ENCODE measurements at places on chromosomes 11 and 22.

DNA sequence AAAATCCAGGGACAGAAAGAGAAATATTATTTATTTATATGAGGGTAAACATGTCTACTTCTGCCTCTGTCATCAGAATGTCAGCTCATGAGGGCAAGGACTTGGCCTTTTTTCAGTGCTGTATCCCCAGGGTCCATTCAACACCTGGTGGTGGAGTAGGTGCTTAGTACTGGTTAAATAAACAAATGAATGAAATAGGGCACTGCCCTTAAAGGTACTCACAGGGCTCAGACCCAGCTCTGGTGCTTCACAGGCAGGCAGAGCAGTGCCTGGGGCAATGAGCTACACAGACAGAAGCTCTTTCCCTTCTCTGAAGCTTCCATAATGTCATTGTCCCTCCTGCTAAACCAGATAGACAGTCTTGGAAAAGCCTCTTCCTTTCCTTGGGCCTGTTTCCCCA, 30.9 kb downstream of the P4HA3 start:
- no peak for DNase-seq

DNA sequence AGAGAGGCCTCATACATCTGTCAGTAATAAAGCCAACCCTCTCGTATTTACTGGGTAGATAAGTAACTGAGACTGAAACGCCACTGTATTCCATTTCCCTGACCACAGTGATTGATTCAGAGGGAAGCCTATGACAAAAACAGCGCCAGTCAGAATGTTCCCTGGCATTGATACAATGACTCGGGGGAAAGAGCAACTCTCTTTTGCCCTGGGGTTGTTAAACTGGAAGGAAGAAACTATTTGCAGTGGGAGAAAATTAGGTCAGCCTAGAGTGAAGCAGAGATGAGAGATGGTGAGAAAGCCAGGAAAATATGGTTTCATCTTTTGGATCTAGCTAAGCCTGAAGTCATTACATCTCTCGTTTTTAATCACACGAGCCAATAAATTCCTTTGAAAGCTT, 48.6 kb upstream of the RBFOX2 start:
- DNase-seq = no peak

GRCh38 chr22:30890686-30891442, 77.7 kb downstream of the MORC2 start:
- DNase-seq = peak; percentile 17

DNA sequence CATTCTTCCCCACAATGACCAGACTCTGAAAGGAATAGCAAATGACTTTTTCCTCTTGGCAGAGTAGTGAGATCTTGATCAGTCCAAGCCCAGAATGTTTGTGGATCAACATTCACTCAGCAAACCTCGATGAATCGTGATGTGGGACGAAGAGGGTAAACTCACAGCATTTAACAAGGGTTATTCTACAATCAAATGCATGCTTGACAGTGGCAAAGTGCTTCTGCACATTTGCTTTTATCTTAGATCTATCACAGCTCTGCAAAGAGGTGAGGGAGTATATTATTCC, 31.8 kb downstream of the TMPRSS5 start:
- DNase-seq = no peak

DNA sequence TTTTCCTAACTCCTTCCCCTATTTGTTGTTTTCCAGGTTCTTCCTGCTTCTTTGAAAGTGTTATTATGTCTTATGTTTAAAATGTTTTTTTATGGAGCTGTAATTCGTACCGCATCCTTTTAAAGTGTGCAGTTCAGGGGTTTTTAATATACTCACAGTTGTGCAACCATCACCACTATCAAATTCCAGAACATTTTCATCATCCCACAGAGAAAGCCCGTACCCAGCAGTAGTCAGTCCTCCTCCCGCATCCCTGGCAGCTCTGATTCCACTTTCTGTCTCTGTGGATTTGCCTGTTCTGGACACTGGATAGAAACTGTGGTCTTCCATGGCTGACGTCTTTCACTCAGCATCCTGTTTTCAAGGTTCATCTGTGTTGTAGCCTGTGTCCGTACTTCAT, 73.7 kb downstream of the JAM3 start:
- DNase-seq = no peak

DNA sequence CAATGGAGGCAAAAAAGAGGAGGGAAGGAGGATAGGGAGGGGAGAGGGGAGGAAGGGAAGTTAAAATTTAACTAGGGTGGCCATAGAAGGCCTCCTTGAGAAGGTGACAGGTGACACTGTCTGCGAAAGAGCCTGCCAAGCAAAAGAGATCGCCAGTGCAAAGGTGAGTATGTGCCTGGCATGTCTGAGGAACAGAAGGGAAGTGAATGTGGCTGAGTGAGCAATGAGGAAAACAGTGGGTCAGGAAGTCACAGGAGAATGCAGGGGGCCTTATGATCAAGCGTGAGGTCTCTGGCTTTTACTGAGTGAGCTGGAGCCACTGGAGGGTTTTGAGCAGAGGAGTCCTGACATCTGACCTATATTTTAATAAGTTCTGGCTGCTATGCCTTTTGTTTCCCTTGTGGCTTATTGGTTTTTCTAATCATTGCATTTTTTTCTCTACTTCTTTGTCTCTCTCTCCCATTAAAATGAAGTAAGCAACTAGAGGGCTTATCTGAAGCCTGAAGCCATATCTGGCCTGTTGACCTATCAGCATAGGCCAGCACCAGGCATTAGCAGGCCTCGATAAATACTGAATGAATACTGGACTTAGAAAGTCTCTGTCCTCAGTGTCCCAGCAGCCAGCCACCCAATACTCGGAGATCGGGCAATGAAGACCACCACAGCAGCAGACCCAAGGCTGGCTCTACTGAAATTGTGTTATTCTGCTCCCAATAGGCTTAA, 5.6 kb downstream of the AP1B1 start:
- DNase-seq = no peak

GRCh38 chr11:100866453-100866852, 179.4 kb downstream of the ARHGAP42 start:
- DNase-seq = no peak

DNA sequence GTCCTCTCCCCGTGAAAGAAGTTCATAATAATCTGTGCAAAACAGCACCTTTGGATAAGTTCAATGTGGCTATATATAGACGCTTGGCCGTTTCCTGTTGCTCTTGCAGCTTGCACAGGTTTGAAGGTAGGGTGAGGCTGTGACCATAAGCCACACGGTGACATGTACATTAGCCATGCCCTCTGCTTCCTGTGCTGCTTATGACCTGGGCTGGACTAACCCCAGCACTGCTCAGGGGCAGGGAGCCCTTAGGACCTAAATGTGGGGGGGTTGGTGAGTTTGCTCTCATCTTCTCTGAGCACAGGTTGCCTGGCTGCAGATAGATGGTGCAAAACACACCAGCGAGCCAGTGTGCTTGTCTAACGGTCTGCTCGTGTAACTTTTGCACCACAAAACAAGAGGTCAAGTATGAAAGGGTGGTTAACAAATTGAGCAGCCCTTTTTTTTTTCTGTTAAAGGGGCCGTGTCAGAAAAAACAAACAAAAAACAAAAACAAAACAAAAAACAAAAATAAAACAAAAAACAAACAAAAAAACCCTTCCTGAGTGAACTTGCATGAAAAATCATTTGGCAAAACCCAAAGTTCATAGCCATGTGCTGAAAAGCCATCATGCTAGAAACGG, 37.3 kb downstream of the FLI1 start:
- DNase-seq = no peak

DNA sequence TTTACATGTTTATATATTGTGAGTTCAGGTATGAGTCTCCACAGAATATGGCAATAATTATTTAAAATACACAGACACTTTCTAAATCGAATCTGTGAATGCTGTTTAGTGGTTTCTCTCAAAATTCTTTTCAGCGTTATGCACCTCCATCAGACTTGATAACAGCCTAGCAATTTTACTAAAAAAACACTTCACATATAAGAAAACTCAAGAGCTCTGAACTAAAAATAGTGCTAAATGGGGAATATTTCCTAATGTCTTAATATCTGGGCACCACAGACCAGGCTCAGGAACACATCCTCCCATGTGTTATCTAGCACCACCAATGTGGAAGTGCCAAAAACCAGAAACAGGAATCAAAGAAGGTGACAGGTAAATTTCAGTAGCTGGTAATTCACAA, 47.9 kb downstream of the ARHGAP32 start:
- DNase-seq = no peak

DNA sequence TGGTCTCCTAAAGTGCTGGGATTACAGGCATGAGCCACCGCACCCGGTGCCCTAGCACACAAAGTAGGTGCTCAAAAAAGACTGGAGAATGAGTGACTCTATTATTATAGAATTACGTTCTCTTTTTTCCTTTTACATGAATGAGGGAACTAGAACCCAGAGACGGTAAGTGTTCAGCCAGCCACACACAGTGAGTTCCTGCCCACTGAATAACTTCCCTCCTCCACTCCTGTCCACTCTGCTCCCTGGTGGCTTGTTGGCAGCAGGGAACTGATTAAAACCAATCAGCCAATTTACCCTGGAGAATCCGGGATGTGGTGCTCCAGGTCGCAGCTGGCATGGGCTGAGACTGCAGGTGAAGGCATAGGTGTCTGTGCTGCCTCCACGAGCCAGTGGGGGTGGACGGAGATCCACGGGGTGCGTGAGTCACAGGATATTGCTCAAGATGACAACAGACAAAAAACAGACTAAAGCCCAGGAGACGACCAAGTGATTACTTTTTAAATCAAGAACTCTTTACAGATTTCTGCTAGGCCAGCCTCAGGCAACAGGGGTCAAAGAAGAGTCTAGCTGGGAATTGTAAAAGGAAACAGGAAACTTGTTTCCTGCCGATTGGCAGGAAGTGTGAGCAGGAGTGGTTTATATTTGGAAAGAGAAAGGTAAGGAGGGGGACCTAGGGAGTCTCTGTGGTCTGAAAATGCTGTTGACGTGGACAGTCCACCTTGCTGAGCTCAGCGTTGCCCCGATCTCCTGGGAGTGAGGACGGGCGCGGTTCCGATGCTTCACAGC, 95.2 kb upstream of the TP53I11 start:
- DNase-seq = peak; percentile 69

- no peak for DNase-seq
These were observed 215.0 kb upstream of the E2F8 start for GRCh38 chr11:19455731-19456130.

GRCh38 chr11:61747192-61747966, 5.1 kb upstream of the MYRF start:
- DNase-seq = peak; percentile 31

DNA sequence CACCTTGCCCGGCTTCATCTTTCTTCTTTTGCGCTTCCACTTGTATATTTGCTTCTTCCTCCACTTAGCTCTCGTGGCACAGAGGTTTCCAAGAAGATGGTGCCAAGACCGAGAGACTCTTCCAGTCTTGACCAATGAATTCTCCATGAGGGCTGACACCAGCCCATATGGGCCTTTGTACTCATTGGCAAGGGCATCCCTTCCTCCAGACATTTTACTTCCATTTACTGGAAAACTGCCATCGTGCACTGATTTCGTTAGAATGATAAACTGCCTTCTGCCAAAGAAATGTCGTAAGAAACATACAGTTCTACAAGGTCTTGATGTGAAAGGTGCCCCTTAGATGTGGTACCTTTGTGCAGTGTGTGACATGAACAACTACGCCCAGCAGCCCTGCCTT, 4.7 kb upstream of the MIEF1 start:
- DNase-seq = no peak

DNA sequence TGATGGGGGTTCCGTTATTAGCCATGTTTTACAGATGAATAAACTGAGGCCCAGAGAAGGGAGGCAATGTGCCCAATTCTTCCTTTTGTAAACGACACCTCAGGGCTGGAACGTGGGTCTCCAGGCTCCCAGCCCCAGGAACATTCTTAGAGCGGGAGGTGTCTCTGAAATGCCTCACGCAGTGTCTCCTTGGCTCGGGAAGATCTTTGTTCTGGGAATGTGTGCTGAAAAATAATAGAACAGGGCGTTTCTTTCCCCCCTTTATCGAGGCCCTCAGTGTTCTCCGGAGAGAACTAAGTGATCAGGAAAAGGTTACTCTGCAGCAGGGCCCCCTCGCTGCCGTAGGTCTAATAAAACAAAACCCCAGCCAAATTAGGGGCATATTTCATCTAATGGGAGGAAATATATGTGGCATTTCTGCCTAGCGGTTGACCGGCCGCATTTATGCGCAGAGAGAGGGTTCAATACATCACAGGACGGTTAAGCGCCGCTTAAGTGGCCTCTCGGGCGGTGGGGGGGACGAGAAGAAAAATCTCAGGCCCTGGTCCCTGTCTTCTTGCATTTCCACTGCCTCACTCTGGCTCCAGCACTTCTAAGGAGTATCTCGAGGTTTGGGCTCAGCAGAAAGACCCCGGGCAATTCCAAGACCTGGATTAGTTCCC, 564.3 kb downstream of the MN1 start:
- no peak for DNase-seq

GRCh38 chr11:79794484-79795393, 353.9 kb upstream of the TENM4 start:
- DNase-seq = no peak

DNA sequence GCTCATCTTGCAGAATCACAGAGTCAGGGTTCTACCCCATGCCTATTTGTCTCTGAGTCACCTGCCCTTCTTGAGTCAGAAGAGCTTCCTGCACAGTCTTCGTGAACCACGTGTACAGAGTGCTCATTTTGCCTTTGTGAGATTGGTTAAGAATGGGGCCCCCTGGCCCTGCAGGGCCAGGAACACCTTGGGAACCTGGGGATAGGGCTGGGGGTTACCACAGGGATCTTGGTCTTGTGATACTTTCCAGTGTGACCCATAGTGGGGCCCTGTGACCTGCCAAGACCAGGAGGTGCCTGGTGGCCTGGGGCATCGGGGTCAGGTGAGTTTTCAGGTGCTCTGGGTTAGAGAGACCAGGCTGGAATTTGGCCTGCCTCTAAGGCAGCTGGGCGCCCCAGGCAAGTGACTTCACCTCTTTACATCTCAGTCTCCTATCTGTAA, 9.4 kb downstream of the TMPRSS13 start:
- no peak for DNase-seq

DNA sequence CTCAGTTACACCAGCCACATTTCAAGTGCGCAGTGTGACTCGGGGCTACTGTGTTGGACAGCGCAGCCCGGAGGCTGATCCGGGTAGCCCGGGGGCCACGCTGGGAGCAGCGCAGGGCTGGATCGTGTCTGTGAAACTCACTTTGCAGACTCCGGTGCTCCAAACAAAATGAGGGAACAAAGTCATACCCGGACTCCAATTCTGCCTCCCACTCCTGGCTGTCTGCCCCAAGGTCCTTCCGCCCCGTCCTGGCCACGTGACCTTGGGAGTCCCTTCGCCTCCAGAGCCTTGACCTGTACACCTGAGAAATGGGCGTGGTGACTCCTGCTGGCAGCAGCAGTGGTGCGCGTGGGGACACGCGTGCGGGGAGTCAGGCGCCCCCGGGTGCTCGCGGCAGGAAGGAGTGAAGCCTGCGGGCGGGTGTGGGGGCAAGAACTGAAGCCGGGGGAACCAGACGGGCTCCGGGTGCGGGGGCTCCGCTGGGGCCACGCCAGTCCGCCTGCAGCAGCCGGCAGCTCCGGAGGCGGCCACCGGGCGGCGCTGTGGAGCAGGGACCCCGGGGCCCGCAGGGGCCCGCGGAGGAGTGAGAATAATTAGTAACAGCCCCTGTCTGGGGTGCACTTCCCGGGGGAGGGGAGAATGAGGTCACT, 42.4 kb downstream of the KCNJ4 start:
- no peak for DNase-seq

- DNase-seq = no peak
These were observed 859 bp upstream of the ACCS start for GRCh38 chr11:44065161-44065661.

- no peak for DNase-seq
These were observed 54.7 kb downstream of the SMIM38 start for GRCh38 chr11:69210310-69211035.

Data from hematopoietic multipotent progenitor cell (in vitro differentiated cells).